Type B pancreatic cell (in vitro differentiated cells): ENCODE measurements at places on chromosomes 4 and X. TPM values are rescaled to one million over a fixed set of nuclear protein-coding genes. Genes with fewer than 3 reads are reported as not detected.

DNA sequence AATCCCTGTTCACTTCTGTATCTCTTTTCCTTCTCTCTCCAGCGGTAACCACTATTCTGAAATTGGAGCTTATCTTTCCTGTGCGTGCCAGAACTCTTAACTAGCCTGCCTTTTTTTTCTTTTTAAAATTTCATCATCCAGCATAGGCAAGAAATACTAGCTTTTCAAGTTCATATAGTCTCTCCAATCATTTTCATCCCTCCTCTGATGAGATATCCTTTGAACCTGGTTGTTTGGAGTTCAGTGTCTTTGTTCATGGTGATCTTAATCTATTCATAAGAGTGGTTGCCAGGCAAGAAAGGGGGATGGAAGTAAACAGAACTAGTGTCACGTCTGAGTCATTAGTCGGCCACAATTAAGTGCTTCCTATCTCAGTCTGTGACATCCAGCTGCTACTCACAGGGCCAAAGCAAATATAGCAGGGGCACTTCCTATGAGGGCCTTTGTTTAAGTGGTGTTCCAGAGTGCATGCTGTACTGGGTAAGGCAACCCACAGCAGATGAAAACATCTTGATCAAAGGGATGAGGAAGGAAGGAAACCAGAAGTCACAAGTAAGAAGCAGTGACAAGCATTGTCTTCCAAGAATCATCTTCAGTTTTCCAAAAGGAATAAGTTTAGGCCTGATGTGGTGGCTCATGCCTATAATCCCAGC lies 56.4 kb upstream of the XIAP start:
- DNase-seq, result no peak

- DNase-seq, result no peak
These were observed 2.7 kb upstream of the GEMIN8 start for GRCh38 chrX:14032406-14032805.

- DNase-seq, result no peak
These were observed 10.4 kb downstream of the CLCN5 start for GRCh38 chrX:49932791-49933190.

DNA sequence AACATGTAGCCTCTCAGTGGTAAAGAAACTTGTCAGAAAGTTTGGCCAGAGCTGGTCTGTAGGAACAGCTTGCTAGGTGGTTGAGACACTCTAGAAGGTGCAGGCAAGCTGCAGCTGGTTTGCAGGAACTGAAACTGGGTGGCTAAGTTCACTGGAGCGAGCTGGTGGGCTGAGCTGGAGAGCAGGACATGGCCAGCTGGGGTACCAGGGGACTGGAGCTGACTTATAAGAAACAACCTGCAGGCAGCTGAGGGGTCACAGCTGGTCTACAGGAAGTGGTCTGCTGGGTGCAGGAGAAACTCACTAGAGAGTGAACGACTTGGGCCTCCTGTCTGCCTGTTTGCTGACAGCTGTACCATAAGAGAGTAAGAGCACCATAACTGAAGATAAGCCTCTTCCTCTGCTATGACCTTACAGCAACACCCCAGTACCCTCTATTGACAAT lies 157.1 kb upstream of the LNX1 start:
- no peak for DNase-seq

DNA sequence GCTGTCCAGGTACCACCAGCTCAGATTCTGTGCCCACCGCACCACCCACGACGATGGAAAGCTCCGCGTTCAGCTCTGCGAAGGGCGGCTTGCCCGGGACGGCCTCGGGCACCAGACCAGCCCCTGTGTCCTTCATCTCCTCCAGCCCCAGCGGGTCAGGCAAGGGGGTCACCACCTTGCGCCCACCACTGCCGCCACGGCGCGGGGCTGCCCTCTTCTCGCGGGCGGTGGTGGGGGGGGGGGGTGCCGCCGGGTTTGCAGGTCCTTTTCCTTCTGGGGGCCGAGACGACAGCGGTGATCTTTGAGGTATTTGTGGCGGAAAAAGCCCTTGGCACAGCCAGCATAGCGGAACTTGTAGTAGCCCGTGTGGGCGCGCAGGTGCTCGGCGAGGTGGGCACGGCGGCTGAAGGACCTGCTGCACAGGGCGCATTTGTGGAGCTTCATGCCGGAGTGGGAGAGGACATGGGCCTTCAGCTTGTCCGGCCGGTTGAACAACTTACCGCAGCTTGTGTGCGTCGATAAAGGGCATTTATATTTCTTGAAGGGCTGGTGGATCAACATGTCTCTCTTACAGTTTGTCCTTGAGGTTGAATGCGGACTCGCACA lies 50.9 kb downstream of the CFAP299 start:
- no peak for DNase-seq

DNA sequence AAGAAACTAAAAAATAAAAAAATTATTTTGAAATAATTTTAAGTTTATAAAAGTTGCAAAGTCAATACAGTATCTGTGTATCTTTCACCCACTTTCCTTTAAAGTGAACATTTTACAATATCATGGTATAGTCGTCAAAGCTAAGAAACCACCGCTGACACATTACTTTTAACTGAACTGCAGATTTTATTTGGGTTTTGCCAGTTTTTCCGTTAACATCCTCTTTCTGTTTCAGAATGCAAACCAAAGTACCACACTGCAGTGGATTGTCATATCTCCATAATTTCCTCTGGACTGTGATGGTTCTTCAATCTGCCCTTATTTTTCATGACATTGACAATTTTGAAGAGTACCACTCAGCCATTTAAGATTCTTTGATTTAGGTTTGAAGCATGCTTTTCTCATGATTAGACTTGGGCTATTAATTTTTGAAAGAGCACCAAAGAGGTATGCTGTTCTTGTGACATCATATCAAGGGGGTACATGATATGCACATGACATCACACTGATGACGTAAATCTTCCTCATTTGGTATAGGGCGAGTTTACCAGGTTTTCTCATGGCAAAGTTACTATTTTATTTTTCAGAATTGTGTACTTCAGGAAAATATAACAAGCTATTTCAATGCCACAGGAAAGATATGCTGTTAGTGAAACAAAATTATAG lies 3.6 kb upstream of the CXCL1 start:
- DNase-seq, result no peak

GRCh38 chrX:11540532-11541377 lies 125.0 kb downstream of the ARHGAP6 start:
- no peak for DNase-seq

DNA sequence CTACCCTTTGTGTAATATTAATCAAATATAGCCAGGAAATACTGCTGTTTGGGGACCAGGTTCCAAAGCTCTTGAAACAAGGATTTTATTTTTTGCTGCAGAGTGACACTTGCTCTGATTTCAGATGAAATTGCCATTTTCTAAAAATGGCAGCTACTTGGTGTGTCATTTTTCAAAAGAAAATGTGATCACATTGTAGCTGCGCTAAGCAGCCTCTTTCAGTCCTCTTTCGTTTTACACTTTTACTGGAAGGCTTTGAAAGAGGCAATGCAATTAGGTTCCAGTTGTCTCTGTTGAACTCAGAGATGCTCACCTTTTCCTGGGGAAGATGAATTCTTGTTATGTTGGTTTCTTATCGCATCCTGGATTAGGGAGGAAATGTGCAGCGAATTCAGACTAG lies 85.1 kb downstream of the CT47B1 start:
- no peak for DNase-seq

GRCh38 chrX:47648376-47648775 lies 2.0 kb downstream of the ELK1 start:
- DNase-seq, result no peak

- DNase-seq, result no peak
These were observed 6.5 kb downstream of the TIFA start for GRCh38 chr4:112279025-112279881.

DNA sequence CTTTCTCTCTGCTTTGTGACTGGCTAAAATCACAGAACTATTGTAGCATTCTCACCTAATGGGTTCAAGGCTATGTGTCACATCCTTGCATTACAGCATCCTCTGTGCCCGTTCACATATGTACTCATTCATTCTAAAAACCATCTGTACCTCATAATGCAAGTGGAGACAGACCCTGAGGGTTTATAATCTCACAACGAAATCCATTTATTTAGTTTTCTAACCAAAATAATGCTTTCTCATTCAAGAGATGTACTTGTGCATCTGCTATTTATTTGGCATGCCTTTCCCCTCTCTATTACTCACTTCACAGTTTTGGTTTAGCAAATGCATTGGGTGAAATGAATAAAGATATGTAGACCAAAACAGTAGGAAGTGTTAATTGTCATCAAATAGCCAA lies 261.5 kb downstream of the DCHS2 start:
- DNase-seq, result no peak

GRCh38 chr4:81555489-81555888 lies 83.8 kb upstream of the RASGEF1B start:
- DNase-seq, result no peak

DNA sequence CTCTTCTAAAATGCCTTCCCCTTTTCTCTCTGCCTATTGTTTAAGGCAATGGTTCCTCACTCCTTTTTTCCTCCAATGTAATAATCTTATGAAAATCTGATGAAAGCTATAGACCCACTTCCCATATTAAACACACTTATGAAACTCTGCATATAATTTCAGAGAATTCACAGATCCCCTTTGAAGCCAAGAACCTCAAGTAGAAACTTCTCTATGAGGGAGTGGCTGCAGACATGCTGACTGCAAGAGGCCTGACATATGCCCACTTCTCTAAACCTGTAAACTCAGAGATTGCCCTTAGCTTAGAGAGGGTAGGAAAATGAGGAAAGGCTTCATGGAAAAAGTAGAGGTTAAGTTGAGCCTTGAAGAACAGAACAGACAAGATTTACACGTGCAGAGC lies 37.6 kb downstream of the TAB3 start:
- no peak for DNase-seq

- DNase-seq, result no peak
These were observed 27.4 kb downstream of the KLF3 start for GRCh38 chr4:38691251-38692008.

DNA sequence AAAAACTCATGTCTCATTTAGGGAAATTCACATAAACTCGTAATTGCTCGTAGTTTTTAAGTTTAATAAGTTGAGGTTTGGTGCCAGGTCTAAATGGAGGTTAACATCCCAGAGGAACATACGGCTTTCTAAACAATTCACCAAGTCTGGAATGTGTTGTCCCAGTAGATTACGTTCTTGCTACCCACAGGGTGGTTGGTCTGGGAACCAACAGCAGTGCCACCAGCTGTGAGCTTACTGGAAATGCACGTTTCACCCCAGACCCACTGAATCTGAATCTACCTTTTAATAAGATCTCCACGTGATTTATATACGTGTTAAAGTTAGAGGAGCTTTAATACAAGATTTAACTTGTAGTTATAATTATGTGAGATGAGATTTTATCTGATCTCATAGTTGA lies 134.3 kb downstream of the BMPR1B start:
- DNase-seq, result no peak

- DNase-seq, result no peak
These were observed 553.3 kb upstream of the MAGEB2 start for GRCh38 chrX:29662101-29662500.

DNA sequence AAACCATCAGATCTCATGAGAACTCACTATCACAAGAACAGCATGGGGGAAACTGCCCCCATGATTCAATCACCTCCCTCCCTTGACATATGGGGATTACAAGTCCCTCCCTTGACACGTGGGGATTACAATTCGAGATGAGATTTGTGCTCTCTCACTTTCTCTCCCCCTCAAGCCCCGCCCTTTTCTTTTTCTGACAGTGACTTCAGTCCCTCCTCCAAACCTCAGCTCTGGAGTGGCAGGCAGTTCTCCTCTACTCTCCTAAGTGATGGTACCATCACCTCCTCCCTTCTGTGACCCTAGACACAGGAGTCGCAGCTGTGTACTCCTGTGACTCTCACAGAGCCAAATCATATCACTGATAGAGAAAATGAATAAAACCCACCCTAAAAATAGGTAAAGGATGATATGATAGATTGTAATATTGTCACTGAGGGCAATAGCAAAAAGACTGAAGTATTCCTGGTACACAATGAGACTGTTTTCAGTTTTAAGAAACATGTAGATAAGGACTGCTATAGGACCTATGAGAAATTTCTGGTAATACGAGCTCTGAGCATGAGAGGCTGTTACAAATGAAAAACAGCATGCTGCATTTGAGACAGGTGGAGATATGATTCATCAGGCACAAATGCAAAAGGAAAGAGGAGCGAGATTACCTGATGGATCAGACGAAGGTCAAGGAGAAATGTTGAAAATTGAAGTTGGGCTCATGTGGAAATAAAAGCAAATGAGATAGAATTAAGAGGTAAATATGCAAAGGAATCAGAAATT lies 101.2 kb upstream of the CBLL2 start:
- DNase-seq, result no peak

DNA sequence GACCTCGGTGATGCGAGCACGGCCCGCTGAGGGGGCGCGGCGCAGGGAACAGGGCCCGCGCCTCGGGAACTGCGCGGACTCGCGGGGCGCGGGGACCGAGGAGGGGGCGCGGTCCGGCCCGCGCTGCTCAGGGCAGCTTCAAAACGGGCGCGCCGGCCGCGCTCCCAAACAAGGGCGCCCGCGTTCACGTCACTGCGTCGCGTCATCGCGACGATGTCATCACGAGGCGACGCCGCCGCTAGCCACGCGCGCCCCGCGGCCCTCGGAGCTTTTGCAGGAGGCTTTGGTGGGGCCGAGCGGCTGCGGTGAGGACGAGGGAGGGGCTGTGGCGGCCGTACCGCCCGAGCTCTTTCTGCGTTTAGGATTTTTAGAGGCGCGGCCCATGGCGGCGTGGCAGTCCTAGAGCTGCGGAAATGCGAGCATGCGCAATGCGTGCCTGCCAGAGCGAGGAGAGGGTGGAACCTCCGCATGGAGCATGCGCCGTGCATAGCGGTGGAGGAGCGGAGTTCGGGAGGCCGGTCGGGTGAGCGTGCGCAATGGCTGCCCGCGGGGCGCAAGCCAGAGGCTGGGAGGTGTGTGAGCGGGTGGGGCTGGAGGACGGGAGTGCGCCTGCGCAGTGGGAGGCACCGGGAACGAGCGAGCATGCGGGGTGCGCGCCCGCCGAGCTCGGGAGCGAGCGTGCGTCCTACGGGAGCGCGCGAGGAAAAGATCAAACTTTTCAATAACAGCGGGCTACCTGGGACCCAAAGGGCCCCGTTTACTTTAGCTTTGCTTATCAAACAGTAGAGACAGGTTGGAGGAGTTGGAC lies at the start of gene PPP2R3B:
PPP2R3B (minus strand) TSS at position 140 of the 808 bp plus-strand sequence. CDS start 216 bp downstream, outside the sequence.
- peak; percentile 99 for DNase-seq

DCAF12L2 gene
- total RNA-seq, result 0.64 and 0.85 TPM in 2 replicates

FGG gene
- 9.8 and 127 TPM in 2 replicates for total RNA-seq

RPS6KA6 gene
- total RNA-seq, result 12.6 and 13.4 TPM in 2 replicates

LRCH2 gene
- total RNA-seq, result 4.8 and 12.5 TPM in 2 replicates

DEFB131A gene
- not detected in 2 replicates for total RNA-seq

CXCL3 gene
- total RNA-seq, result 5.2 and 5.9 TPM in 2 replicates

GUCY1B1 gene
- total RNA-seq, result 3.6 and 6.6 TPM in 2 replicates

GPR173 gene
- total RNA-seq, result 4.5 and 11.5 TPM in 2 replicates

MUC7 gene
- total RNA-seq, result not detected in 2 replicates

SLC4A4 gene
- 27.2 and 32.0 TPM in 2 replicates for total RNA-seq

POU3F4 gene
- 0.45 and 1.3 TPM in 2 replicates for total RNA-seq
